ENCODE measurements at places on chromosomes 5 and 9.

DNA sequence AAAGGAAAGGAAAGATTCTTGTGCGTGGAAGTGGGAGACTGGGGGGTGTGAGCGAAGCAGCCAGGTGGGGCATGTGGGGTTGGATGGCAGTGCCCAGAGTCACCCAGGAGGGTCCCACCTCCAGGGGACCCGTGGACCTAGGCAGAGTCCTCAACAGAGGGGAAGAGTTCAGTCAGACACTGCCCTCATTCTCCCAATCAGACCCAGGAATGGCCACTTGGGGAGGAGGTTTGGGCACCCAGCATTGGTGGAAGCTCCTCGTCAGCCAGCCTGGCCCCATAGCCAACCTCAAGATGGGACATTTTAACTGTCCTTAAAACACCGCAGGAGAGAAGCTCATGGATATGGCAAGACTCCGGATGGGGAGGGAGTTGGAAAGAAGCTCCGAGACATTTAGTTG is 21.9 kb upstream of the LAMC3 start:
- no peak for DNase-seq

- no peak for DNase-seq
These were observed 13.7 kb upstream of the SYK start for GRCh38 chr9:90787771-90788460.

GRCh38 chr9:106620866-106621265 is 242.1 kb upstream of the ZNF462 start:
- DNase-seq, result no peak

GRCh38 chr9:137694236-137694959 is 75.6 kb downstream of the EHMT1 start:
- no peak for DNase-seq

DNA sequence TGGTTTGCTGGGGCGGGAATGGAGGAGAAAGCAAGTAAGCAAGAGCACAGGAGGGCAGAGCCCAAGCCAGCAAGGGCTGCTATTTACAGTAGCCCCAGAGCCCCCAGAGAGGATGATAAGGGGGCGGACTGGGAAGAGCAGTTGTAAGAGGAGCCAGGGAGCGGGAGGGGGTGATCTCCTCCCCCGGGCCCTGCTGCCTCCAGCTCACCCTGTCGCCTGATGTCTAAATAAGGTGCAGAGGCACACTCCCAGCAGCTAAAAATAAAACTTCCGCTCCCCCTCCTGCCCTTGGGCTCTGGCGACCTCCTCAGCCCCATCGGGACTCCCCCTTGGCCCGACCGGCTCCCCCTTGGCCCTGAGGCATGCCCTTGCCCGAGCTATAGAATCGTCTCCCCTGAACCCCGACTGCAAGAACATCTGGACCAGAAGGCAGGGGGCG is 14.4 kb upstream of the CCDC69 start:
- no peak for DNase-seq

DNA sequence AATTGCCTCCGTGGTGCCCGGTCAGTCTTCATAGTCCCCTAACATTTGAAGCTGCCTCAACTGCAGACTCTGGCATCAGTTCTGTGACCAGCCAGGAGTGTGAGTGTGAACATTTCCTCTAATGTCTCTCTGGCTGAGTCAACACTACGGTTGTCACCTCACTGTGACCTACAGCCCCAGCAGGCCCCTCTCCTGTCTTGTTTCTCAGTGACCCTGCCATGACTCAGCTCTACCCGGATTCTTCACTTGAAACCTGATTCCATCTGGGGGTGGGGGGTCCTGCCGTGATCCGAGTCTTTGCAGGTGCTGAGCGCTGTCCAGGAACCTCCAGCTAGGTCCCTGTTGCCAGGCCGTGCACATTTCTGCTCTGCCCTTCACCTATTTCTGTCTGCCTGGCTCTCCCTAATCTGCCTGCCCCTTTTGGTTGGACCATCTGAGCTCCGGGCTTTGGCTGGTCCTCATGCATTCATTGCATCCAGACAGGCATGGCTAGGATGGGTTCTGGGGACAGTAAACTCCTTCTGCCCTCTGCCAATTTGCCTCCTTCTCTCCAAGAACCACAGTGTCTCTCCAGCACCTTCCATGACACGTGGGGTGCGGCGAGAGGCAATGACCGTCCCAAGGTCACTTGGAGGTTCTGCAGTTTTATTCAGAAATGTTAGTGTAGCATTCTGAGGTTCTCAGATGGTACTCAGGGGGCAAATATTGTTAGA is 24.2 kb downstream of the STC2 start:
- no peak for DNase-seq

DNA sequence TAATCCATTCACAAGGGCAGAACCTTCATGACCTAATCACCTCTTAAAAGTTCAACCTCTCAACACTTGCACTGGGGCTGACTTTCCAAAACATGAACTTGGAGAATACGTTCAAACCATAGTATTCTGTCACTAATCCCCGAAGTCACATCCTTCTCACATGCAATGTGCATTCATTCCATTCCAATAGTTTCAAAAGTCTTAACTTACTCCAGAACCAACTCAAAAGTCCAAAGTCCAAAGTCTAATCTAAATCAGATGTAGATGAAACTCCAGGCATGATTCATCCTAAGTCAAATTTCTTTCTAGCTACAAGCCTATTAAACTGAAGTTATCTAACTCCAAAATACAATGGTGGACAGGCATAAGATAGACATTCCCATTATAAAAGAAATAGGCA is 21.7 kb upstream of the ADAMTSL1 start:
- no peak for DNase-seq

- DNase-seq, result no peak
These were observed 57.9 kb upstream of the FST start for GRCh38 chr5:53422539-53422938.

DNA sequence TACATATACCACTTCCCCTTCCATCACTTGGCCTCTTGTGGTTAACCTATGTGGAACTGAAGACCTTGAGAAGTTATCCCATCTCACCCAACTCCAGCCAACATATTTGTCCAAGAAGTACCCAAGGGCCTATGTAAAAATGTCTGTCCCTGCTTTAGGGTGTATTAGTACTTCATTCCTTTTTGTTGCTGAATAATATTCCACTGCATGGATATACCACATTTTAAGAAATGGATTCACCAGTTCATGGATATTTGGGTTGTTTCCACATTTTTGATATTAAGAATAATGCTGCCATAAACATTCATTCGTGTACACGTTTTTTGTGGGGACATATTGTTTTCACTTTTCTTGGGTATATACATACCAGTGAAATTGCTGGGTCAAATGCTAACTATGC is 28.6 kb downstream of the IDNK start:
- no peak for DNase-seq

- DNase-seq, result no peak
These were observed 278.7 kb downstream of the HCN1 start for GRCh38 chr5:45417285-45417998.

- peak; percentile 38 for DNase-seq
These were observed 30.1 kb upstream of the SLC12A2 start for GRCh38 chr5:128053291-128053954.
